ENCODE measurements at places on chromosomes 12 and 14. TPM values are rescaled to one million over a fixed set of nuclear protein-coding genes. Genes with fewer than 3 reads are reported as not detected.

The SRRM4 gene
- polyA plus RNA-seq, result 0.02 TPM

- no peak for DNase-seq
Observed at GRCh38 chr12:125473501-125473900, 408.3 kb downstream of the AACS start.

DNA sequence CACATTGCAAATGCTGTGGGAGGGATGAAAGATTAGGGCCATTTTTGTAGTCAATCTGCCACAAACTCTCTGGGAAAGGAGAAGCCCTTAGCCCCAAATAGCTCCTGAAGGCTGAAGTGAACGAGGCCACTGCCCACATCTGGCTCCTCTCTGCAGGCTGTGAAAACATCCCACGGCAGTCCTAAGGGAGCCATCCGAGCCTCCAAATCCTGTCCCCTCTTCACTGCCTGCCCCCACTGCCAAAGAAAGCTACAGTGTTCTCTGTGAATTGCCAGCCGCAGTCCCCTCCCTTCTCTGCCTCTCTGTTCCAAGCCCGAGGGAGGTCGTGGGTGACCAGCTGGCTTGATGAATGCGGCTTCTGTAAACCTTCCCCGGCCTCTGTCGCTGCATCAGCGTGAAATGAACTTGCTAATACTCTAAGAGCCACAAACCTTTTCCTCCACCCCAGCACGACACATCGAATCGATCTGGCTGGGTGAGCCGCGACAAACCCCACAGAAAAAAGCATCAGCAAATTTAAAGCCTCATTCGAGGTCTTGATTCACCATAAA, 180.7 kb upstream of the NRXN3 start:
- DNase-seq, result no peak

GRCh38 chr12:45075587-45076282, 24.8 kb upstream of the DBX2 start:
- DNase-seq, result no peak

The SIRT4 gene
- polyA plus RNA-seq, result 2.8 TPM
